ENCODE measurements at places on chromosomes 7 and 10.

DNA sequence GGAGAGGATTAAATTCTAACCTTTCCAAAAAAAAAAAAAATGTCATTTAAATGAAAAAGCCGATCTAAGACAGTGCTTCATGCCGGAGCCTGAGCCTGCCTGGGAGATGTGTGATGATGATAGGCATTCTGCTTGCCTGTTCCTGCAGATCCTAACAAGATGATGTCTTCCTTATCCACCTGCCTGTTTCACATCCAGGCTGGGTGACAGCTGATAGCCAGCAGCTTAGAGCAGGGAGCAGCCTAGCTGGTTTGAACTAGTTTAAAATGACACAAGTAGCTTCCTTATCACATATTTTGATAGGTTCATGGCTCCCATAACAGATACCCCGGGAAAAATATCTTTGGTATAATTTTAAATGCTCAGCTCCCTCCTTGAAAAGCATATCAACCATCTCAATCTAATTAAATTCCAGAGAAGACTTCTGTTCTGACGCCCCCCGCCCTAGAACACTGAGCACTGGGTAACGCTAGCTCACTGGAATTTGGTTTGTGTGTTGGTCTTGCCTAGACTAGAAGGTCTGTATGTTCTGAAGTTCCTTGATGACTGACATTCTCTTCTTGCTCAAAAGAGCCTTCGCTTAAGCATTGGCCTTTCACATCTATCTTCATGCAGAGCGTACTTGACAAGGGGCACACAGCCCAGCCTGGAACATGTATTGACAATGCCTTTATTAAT is 96.9 kb upstream of the FGFR2 start:
- no peak for DNase-seq

GRCh38 chr10:44439239-44439957 is 54.5 kb upstream of the CXCL12 start:
- no peak for DNase-seq

- DNase-seq, result no peak
Measured at GRCh38 chr10:133279326-133280226, 2.9 kb upstream of the ADAM8 start.

- no peak for DNase-seq
Measured at GRCh38 chr10:131871673-131872005, 29.2 kb upstream of the PPP2R2D start.

Data from stimulated activated CD4-positive, alpha-beta T cell treated with anti-CD3 and anti-CD28 coated beads, Interleukin-1b, Interleukin-23, amount 100 ng/mL, for 1 hour (primary cell).